ENCODE measurements at places on chromosomes 1 and 21.
A peak's percentile ranks its signal among the peaks of the same experiment; 100 is the strongest.

DNA sequence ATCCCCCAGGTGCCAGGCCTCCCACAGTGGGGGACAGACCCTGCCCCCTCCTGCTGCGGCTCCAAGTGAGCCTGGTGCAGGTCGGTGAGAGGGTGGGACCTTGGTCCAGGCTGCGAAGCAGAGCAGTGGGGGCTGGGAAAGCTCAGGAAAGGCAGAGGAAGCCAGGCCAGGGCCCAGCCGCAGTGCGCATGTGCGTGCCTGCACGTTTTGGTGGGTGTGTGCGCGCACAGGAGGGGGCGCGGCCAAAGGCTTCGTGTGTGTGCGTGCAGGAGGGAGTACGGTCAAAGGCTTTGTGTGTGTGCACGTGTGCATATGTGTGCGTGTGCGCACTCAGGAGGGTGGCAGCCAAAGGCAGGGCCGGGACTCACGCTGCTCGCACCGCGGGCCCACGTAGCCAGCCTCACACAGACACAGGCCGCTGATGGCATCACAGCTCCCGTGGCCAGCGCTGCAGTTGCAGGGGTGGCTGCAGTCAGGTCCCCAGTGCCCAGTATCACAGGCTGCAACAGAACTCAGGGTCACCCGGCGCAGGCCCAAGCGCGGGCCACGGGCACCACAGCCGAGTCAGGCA is 45.9 kb downstream of the ARHGEF16 start:
- no peak for DNase-seq

- peak; percentile 32 for DNase-seq
Observed at GRCh38 chr1:108719656-108720435, 7.1 kb downstream of the FNDC7 start.

- no peak for DNase-seq
Observed at GRCh38 chr1:11100149-11100493, 452 bp upstream of the EXOSC10 start.

DNA sequence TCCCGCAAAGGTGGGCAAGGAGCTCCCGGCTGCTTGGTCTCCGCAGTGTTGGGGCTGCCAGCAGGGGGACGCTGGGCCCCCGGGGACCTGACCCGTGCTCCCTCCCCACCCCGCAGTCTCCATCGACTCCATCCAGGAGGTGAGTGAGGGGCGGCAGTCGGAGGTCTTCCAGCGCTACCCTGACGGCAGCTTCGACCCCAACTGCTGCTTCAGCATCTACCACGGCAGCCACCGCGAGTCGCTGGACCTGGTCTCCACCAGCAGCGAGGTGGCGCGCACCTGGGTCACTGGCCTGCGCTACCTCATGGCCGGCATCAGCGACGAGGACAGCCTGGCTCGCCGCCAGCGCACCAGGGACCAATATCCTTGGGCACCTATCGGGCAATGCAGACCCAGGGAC is 3.5 kb downstream of the PLCH2 start:
- no peak for DNase-seq

DNA sequence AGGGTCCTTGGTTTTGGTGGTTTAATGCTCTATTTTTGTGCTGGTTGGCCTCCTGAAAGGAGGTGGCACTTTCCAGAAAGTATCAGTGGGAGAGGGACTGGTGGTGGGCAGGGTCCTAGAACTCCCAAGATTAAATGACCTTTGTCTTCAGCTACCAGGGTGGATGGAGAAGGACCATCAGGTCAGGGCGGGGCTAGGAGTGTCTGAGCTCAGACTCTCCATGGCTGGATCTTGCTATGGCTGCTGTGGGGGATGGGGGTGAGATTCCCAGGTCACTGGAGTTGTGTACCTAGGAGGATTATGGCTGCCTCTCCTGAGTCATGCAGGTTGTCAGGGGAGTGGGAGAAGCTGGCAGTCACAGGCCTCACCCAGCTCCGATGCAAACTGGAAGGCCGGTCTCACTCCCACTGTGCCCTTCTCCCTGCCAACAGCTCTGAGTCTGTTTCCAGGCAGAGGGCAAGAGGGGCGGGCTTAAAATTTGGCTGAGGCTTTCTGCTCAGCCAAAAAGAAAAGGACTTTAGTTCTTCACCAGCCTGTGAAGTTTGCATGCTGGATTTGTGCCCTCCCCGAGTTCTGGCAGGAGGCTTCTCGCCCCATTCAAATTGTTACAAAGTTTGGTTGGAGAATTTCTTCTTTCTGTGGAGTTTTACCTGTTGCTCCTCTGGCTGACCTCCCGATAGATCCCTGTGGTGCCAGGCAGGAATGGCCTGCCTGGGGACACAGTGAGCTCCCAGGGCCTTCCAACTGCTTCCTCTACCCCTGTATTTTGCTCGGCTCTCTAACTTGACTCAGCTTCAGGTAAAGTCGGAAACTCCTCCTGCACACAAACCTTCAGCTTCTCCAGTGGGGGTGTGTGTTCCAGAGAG is 13.1 kb upstream of the KYAT3 start:
- no peak for DNase-seq

- DNase-seq: no peak
Observed at GRCh38 chr1:161131523-161132409, 701 bp downstream of the DEDD start.

GRCh38 chr21:17858747-17859146 is 39.6 kb upstream of the C21orf91 start:
- no peak for DNase-seq

- DNase-seq: no peak
Observed at GRCh38 chr21:22796147-22796546, 1797.9 kb downstream of the NCAM2 start.

GRCh38 chr1:169999331-169999741 is 75.2 kb downstream of the KIFAP3 start:
- DNase-seq: peak; percentile 39

DNA sequence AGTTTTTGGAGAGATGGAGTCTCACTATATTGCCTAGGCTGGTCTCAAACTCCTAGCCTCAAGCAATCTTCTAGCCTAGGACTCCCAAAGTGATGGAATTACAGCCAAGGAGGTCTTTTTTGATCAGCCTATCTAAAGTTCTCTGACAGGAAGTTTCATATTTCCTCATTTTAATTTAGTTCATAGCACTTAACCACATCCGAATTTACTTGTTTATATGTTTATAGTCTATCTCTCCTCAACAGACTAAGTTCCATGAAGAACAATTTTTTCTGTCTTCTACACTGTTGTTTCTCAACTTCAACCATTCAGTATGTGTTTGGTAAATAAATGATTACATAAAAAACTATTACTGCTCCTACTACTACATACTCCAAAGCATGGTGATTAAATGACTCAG is 47.9 kb downstream of the GON4L start:
- DNase-seq: no peak

GRCh38 chr1:201944002-201944401 is 2.3 kb downstream of the LMOD1 start:
- DNase-seq: no peak

GRCh38 chr1:23564529-23565122 is 5.3 kb upstream of the ID3 start:
- DNase-seq: no peak

DNA sequence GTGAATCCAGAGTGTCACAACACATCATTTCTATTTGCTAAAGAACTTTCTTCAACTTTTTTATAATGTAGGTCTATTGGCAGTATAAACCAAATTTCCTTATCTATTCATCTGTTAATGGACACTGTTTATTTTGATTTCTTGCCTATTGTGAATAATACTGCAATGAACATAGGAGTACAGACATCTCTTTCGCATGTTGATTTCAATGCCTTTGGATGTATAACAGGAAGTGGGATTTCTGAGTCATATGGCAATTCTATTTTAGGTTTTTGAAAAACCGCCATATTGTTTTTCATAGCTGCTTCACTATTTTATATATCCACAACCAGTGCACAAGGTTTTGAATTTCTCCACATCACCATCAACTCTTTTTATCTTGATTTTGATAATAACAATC is 198.7 kb downstream of the KCNT2 start:
- DNase-seq: no peak

- no peak for DNase-seq
Observed at GRCh38 chr1:209104646-209105045, 478.9 kb upstream of the CAMK1G start.

DNA sequence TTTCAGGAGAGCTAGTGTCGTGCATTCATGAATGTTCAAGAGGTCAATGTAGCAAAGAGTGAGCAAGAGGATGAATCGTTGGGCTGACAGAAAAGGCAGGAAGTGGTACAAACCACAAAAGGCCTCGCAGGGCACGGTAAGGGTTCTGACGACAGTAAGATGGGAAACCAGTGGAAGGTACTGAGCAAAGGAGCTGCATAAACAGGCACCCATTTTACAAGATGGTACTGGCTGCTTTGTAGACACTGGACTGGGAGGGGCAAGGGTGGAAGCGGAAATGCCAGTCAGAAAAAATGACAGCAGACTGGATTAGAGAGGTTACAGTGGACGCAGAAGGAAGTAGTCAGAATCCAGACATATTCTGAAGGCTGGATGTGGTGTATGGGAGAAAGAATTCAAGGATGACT is 123.5 kb downstream of the PTPN14 start:
- DNase-seq: peak; percentile 35

DNA sequence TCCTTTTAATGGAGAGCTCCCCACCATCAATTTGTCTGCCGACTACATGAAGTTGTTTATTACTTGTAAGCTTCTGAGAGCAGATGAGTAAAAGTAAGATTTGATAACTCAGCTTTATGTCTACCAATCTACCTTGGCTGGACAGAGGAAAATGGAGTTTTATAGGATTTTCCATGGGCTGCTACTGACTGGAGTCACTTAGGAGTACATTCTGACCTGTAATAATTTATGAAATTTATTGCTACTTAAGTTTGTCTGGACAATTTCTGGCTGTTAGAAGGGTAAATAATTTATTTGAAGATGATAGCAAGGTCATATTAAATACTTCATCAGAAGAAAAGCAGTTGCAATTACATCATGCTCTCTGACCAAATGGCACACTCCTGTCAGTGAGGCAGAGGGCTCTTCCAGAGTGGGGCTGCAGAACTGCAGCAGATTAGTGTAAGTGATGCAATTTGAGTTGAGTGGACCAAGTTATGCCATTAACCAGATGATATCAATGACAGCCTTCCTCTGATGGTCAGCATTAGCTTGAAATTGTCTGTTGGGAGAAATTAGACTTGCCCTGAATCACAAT is 736.7 kb upstream of the PTBP2 start:
- DNase-seq: no peak

GRCh38 chr1:167515893-167516321 is 2.4 kb downstream of the CD247 start:
- no peak for DNase-seq

GRCh38 chr1:46184920-46185658 is 8.8 kb upstream of the P3R3URF start:
- DNase-seq: no peak

GRCh38 chr1:29047142-29047541 is 76.6 kb downstream of the TMEM200B start:
- no peak for DNase-seq

- DNase-seq: no peak
Observed at GRCh38 chr1:41620365-41621169, 136.1 kb upstream of the EDN2 start.

GRCh38 chr21:32048353-32048752 is 175.5 kb downstream of the HUNK start:
- DNase-seq: no peak

DNA sequence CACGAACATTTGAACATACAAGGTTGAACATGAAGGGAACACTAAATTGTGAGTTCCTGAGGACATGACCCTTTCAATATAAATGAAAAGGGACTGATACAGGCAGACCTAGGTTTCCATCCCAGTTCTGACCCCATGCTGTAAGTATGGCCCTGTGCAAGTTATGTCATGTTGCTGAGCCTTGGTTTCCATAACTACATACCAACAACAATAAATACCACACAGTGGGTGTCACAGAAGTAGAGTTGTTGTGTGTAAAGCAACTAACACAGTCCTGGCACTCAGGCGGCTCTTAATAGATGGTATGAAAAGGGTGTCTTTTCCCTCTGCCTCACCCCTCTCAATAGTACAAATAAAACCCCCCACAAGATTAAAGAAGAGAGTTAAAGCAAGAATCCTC is 140.8 kb downstream of the LMX1A start:
- no peak for DNase-seq

DNA sequence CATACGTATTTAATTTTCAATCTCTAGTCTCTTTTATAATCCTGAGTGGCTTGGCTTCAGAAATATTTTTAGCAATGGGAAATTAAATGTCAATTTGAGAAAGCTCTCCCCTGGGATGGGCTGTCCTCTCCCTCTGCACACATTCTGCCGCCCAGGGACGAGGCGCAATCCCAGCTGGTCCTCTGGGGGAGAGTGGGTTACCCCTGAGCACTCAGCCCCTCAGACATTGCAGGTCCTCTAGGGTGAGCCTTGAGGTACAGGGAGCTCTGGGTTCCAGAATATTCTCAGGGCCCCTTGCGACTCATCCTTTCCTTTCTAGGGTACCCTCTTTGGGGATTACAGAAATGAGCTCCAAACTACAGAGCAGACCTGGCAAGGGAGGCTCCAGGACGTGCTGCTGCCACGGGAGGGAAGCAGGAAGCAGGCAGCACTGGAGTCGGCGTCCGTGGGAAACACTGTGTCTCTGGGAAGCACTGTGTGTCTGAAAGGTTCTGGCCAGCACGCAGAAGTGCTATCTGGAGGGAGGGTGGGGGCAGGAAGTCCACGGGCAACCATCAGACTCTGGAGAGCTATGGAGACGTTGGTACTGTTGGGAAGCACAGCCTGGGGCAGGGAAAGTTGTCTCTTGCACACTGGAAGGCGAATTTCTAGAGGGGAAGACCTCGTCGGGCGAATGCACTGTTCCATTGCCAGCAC is 343.3 kb upstream of the VAMP3 start:
- no peak for DNase-seq

DNA sequence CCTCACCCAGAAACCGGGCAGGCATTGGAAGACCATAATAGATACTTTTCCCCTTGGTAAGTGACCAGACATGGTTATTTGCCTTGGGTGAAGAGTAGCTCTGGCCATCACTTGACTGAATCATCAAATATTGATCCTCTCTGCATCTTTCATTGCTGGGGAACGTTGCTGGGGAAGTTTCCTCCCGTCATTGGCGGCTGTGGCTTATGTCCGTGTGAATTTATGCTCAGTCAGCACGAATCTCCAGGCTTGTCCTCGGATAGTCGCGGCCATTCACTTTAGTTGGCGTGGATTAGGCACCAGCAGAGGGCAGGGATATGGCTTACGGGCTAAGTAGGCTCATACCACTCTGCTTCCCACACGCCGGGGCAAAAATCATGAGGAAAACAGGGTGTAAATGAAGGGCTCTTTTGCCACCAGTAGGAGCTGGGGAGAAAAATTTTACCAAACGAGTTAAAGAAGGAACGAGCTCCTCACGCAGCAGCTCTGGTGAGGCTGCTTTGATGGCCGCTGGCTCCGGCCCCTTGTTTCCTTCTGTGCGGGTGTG is 473.4 kb downstream of the CAMTA1 start:
- no peak for DNase-seq

DNA sequence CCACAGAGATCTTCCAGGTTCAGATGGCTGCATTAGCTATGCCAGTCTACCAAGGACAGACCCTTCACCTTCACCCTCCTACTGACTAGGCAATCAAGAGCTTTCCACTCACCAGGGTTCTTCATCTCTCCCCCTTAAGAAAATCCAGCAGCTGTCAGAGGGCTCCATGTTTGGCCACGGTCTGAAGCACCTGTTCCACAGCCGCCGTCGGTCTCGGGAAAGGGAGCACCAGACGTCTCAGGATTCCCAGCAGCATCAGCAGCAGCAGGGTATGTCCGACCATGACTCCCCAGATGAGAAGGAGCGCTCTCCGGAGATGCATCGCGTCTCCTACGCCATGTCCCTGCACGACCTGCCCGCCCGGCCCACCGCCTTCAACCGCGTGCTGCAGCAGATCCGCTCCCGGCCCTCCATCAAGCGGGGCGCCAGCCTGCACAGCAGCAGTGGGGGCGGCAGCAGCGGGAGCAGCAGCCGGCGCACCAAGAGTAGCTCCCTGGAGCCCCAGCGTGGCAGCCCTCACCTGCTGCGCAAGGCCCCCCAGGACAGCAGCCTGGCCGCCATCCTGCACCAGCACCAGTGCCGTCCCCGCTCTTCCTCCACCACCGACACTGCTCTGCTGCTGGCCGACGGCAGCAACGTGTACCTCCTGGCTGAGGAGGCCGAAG is 13.8 kb downstream of the TMCC2 start:
- DNase-seq: no peak
